Midbrain (tissue), 1 donor: ENCODE measurements at places on chromosomes 6 and 20.

DNA sequence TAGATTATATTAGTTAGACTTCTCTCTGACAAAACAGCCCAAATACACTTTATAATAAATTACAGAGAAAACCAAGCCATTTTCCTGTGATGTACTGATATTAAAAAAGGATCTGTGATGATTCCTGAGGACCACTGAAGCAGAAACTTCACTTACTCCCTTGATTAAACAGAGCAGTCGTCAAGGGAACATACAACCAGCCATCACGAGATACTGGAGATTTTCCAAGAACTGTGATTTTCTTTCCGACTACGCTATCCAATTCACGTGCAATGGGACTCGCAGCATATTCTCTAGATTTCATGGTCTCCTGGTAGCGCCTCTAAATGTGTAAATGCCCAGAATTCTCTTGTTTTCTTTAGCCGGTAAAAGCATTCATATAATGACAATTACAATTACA, 377.4 kb downstream of the PHF3 start:
- DNase-seq = no peak

- DNase-seq = no peak
Observed at GRCh38 chr20:50636601-50637540, 54.5 kb downstream of the RIPOR3 start.

DNA sequence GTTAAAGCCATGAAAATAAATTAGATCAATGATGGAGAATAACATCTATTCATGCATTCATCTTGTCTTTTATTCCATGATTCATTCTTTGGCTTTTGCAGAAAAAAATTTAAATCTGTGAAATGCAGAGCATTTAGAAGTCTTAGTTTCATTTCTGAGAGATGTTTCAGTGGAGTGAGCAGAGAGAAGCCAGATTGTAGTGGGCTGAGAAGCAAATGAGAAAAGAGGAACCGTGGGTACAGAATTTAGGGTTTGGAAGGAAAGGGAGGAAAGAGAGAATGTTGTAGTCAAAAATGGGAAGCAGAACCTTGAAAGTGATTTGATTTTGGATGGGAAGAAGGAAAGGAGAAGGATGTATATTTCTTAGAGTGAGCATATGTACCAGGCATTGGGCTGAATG, 260.3 kb upstream of the MAN1A1 start:
- DNase-seq = no peak

- DNase-seq = no peak
Observed at GRCh38 chr6:131062241-131063027, 611 bp downstream of the EPB41L2 start.

GRCh38 chr6:30311101-30311500, 15.6 kb upstream of the TRIM39 start:
- no peak for DNase-seq

DNA sequence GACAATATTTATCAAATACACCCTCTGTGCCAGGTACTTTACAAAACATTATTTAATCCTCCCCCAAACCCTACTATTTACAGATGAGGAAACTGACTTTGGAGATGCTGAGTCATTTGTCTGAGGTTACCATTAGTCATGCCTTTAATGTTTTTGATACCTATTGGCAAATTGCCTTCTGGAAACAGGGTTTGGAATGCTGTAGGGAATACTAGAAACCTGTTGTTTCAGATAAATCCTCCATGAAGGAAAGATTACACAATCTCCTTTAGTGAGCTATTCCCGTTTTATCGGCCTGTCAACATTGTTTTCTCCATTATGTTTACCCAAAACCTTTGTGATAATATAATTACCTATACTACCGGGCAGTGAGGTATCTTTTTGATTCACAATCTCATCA, 93.6 kb upstream of the ADGRF1 start:
- no peak for DNase-seq

GRCh38 chr20:47606414-47606982, 104.8 kb downstream of the NCOA3 start:
- no peak for DNase-seq

- no peak for DNase-seq
Observed at GRCh38 chr20:33165416-33166055, 2.4 kb upstream of the BPIFA2 start.

DNA sequence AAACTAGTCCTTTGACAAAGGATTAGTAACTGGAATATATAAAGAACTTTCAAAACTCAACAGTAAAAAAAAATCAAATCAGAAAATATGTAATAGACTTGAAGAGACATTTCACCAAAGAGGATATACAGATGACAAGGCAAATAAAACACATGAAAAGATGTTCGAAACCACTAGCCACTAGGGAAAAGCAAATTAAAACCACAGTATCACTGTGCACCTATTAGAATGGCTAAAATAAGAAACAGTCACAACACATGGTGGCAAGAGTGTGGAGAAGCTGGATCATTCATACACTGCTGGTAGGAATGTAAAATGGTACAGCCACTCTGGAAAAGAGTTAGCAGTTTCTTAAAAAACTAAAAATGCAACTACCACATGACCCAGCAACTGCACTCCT, 14.9 kb downstream of the ZBTB2 start:
- DNase-seq = no peak

GRCh38 chr6:167750956-167751358, 75.8 kb upstream of the AFDN start:
- peak; percentile 41 for DNase-seq

- DNase-seq = no peak
Observed at GRCh38 chr20:60238992-60239660, 280.9 kb downstream of the CDH26 start.

DNA sequence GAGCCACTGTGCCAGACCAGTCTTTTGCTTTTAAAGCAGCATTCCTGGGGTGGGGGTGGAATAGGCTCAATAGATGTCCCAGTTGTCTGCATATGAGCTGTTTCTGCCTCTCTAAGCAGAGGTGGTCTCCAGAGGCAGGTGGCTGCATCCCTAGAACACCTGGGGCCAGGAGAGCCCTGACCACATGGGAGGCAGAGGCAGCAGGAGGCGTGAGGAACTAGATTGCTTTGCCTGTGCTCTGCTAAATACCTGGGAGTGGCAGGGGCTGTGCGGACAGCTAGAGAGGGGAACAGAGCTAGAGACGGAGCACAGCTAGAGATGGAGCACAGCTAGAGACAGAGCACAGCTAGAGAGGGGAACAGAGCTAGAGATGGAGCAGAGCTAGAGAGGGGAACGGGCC, 29.1 kb upstream of the CLDN20 start:
- DNase-seq = no peak

- peak; percentile 32 for DNase-seq
Observed at GRCh38 chr20:58481481-58482021, 33.6 kb downstream of the APCDD1L start.

DNA sequence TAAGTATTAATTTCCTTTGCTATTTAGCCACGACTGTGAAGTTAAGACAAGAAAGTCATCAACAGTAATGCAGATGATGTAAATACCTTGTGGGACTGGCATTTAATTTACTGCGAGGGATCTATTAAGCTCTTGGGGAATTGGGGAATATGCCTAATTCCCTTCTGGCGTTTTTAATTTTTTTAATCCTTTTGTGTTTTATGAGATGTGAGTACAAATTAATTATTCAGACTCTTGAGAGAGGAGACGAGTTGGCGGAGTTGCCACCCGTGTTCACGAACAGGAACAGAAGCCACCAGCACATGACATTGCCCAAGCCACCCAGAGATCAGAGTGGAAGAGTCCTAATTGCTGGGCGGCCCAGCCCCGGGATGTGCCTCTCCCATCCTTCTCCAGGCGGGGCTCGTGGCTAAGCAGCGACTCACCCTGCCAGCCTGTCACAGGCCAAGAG, 533 bp upstream of the CRYBG1 start:
- DNase-seq = no peak

GRCh38 chr20:45588800-45589199, 9.7 kb upstream of the WFDC8 start:
- DNase-seq = no peak

DNA sequence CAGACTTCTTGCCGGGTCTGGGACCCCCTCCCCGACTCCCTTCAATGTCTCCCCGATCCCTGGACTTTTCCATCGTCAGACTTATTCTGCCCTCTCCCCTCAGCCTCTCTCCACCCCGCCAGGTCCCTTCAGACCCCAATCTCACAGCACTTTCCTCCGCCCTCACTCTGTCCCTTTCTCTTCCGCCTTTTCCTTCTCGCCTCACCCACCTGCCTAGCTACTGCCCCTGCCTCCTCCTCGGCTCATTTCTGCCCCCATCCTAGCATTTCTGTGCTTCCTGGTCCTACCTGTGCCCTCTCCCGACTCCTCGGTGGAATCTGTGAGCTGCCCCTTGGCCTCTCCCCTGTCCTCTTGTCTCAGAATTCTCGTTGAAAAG, 616 bp downstream of the CHMP4B start:
- no peak for DNase-seq
